ENCODE measurements at places on chromosomes 4 and X.

- no peak for DNase-seq
Observed at GRCh38 chrX:65838674-65839073, 171.2 kb downstream of the MSN start.

DNA sequence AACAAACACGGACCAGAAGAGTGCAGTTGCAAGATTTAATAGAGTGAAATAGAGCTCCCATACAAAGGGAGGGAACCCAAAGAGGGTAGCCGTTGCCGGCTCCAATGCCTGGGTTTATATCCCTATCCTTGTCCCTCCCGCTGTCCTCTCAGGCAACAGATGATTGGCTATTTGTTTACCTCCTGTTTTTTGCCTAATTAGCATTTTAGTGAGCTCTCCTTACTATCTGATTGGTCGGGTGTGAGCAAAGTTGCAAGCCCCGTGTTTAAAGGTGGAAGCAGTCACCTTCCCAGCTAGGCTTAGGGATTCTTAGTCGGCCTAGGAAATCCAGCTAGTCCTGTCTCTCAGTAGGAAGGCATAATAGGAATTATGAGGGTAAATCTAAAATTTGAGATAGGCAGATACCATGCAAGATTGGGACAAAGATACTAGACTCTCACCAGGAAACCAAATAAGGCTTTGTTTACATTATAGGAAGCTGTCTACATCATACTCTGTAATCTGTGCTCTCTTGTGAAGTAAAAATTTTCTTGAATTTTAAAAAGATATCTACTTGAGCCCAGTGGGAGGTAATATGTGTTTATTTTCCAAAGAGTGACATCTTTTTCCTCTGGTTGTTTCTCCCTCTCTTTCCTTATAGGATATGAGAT, 65.9 kb downstream of the ATP10D start:
- no peak for DNase-seq

- DNase-seq = no peak
Observed at GRCh38 chr4:150582146-150582872, at the start of gene MAB21L2. TSS of gene MAB21L2 (plus strand) at chr4:150582151. CDS start at chr4:150583030, 879 bp downstream.

DNA sequence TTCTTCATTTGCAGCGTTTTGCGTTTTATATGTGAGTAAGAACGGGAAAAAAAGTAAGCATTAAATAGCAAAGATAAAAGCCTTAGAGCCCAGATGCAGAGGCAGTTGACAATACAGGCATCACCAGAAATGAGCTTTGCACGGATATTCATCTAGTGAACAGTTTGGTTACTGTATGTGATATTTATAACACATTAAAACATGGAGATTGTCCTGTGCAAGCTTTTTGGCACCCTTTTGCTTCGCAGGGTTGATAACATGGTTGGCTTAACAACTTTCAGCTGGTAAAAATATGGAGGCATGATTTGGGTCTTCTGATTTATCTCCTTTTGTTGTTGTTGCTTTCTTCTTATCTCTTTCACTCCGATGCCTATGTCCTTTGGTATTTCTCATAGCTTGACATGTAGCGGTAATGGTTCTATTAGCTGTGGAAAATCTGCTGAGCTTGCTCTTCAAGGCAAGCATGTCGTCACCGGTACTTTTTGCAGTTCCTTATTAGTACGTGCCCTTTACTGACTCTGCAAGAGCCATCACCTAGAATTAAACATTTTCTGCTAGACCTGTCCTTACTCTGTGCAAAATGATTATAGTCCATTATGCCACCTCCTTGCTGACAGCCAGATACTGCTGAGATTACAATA, 102.9 kb downstream of the PCDH7 start:
- DNase-seq = no peak

- DNase-seq = no peak
Observed at GRCh38 chrX:10110984-10111363, 45.8 kb upstream of the CLCN4 start.

DNA sequence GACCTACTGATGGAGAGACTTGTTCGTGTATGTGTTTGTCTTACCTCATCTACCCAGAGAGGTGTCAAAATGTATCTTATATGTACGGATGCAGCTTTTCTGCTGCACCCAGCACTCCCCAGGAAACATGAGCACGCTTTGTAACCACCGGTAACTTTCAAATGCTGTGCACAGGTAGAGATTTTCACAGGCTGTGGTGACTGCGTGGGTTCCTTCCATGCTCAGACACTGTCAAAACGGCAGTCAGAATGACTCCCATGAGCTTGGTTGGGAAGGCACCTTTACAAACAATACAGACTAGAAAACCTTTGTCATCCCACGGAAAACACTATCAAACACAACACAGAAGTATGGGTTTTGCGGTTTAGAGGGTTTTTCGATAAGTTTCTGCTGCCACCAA, 28.2 kb downstream of the F11 start:
- no peak for DNase-seq

- DNase-seq = no peak
Observed at GRCh38 chr4:164373021-164373420, 380.9 kb upstream of the SMIM31 start.

DNA sequence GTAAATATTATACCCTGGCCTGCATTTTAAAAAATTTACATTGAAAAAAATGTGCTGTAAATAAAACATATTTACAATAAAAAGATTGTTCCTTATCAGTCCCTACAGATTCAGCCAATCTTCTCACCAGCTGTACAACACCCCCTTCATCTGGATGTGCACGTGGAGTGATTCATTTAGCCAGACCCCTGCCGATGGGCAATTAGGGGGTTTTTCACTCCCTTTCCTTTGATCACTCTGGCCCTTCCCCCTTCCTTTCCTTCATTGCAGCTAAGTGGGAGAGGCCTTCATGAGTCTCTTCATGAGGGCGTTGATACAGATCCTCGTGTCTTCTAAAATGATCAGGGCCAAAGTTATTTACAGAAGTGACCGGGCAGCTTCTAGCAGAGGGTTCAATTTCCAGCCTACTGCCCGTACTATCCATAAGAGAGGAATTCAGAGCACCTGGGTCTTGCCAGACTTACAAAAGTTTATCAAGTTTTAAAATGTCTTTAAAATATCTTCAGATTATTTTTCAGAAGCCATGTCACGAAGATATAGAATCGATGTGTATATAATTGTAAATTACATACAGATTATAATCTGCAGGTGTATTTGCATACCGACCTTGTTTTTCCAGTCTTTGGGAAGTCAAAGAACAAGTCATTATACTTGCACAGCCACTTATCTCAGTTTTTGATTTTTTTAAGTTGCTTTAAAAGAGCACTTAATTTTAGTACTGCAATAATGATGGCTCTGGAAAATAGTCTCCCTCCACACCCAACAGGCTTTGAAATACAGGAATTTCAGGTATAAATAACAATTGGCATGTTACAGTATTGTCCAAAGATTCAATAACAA, 21.4 kb upstream of the RASL11B start:
- DNase-seq = no peak

- no peak for DNase-seq
Observed at GRCh38 chrX:47181301-47181700, 12.3 kb upstream of the UBA1 start.

DNA sequence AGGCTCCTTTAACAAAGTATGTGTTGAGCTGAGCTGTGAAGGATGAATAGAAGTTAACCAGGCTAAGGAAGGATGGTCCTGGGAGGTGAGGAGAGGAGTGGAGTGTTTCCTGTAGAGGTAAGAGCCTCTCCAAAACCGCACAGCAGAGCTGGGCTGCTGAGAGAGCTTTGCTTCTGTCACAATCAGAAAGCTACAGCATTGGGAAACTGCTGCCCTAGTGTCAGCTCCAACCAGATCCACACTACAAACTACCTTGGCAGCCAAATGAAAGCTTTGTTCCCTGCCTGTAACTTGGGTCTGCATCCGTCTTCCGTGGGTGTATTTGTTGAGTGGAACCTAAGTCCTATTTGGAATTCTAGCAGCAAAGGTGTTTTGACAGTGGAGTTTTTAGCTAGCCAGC, 91.8 kb downstream of the REPS2 start:
- no peak for DNase-seq

- DNase-seq = no peak
Observed at GRCh38 chrX:88613338-88613737, 133.7 kb upstream of the CPXCR1 start.

DNA sequence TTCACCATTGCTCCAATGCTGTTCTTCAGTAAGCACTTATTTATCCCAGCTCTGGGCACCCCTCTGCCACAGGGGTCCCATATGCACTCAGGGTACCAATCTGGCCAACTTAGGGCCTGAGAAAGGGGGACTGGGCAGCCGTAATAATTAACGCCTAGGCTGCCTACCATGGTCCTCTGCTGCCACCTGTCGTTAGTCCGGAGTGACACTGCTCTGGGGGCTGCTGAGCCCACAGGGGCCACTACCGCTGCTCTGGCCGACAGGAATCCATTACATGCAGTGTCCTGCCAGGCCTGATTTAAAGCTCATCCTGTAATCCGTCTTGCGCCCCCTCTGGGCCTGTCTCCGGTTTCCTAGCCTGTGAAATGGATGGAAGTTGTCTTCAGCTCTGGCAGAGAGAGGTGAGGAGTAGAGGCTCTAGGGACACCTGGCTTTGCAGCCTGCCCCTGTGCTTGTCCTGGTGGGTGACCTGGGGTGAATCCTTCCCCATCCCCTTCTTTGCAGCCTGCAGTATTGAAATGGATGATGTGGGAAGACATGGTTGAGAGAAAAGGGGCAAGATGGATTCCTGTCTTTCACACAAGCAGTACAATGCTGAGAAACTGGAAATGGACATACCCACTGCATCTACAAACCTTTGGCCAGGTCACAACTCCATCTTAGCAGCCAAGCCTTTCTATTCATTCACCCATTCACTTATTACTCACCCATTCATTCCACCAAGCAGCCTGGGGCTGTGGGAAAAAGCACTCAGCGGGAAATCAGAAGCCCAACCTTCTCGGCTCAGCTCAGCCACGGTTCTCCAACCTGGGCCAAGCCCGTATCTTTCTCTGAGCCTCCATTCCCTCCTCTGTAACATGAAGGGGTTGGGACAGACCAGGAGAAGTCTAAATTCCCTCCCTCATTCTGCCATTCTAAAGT, 116.3 kb upstream of the NALF2 start:
- DNase-seq = no peak

- no peak for DNase-seq
Observed at GRCh38 chr4:82149750-82150149, 224.0 kb downstream of the HNRNPD start.

DNA sequence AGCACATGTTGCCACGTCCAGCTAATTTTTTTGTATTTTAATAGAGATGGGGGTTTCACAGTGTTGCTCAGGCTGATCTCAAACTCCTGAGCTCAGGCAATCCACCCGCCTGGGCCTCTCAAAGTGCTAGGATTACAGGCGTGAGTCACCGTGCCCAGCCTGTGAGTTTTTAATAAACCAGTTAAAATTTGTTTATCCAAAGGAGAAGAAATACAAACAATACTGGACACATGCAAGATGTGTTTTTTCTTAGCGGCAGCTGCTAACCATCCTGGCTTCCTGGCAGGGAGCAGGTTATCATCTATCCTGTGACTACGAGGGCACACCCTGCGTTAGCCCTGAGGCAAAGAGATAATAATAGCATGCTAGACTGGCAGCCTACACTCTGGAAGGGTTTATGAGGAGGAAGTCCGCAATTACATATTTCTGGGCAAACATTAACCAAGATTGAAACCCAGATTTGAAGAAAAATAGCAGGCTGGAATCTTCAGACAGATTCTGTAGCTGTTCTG, 191.4 kb downstream of the SPRY1 start:
- no peak for DNase-seq

DNA sequence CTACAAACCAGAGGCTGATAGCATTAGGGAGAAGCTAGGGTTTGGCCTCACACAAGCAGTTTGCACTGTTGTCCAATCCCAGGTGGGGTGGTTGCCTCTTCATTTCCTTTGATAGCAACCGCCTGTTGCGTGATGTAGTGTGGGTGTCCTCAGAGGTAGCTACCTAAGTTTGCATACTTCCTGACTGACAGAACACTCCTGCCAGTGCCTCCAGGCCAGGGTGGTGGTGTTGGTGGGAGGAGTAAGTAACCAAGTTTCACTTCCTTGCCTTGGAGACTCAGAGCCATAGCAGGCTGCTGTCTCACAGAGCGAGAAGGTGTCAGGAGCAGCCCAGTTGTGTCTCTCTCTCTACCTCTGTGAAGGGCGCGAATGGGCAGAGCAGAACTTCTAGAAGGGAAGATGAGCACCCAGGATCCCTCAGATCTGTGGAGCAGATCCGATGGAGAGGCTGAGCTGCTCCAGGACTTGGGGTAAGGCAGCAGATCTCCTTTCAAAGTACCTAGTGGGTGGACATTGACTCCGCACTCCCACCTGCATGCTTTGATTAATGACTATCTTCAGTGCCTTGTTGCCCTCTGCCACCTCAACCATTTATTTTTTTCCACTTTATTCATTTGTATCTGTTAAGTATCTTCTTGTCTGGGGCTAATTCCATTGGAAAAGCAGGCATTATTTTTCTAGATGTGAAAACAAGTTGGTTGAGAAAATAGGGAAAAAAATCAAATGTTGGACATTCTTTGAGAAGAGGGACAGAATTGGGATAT, at the start of gene DAPP1:
Gene DAPP1 (plus strand): TSS at position 283 of the 764 bp plus-strand sequence. CDS start 87 bp downstream, at position 370.
- DNase-seq = peak; percentile 35

- no peak for DNase-seq
Observed at GRCh38 chrX:65610040-65610439, 57.4 kb upstream of the MSN start.

- no peak for DNase-seq
Observed at GRCh38 chrX:111013778-111014455, 82.1 kb upstream of the PAK3 start.

- DNase-seq = no peak
Observed at GRCh38 chr4:47218631-47219030, 187.3 kb downstream of the GABRB1 start.

DNA sequence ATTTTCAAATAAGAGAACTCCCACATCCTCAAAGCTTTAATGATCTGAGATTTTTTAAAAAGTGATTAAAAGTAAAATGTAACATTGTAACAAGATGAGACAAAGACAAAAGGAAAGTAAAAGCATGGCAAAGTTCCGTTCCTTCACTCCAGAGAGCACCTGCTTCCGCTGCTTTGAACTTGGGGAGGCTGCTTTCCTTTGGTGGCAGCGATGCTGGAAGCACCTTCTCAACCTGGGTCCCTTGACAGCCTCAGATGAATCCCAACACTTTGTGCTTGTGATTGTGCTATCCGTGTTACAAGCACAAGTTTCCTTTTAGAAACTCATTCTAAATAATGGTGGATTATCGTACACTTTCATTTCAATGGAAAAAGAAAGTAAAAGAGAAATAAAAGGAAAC, 59.7 kb downstream of the HADH start:
- no peak for DNase-seq

DNA sequence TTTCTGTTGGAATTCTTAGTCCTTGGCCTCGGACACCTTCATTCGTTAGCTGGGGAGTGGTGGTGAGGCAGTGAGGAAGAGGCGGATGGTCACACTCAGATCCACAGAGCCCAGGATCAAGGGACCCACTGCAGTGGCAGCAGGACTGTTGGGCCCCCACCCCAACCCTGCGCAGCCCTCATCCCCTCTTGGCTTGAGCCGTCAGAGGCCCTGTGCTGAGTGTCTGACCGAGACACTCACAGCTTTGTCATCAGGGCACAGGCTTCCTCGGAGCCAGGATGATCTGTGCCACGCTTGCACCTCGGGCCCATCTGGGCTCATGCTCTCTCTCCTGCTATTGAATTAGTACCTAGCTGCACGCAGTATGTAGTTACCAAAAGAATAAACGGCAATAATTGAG, 23.4 kb downstream of the PIGG start:
- DNase-seq = no peak

Data from activated CD8-positive, alpha-beta memory T cell treated with anti-CD3 and anti-CD28 coated beads for 1 hour (primary cell).